ENCODE measurements at places on chromosomes 3 and 15.
A peak's percentile ranks its signal among the peaks of the same experiment; 100 is the strongest.

DNA sequence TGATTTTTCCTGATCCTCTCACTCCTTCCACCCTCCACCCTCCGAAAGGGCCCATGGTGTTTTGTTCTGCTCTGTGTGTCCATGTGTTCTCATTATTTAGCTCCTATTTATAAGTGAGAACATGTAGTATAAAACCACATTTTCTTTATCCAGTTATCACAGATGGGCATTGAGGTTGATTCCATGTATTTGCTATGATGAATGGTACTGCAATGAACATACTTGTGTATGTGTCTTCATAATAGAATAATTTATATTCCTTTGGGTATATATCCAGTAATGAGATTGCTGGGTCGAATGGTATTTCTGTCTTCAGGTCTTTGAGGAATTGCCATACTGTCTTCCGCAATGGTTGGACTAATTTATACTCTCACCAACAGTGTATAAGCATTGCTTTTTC is 126.0 kb downstream of the IMPG2 start:
- no peak for DNase-seq

DNA sequence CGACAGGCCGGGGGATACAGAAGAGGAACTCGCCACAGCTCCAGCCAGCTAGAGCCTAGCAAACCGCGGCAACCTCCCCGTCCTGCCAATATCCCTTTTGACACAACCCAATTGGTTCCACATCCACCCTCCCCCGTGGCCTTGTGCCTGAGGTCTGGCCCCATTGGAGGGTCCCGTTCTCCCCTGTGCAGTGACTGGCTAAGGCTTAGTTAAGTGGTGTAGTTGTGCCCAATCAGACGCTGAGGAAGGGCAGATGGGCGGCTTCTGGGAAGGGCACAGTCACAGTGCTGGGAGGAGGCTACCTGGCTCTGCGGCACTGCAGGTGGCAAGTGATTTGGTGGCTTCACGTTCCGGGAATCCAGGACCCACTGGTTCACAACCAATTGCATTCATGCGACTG is 78.6 kb downstream of the SNRK start:
- no peak for DNase-seq

DNA sequence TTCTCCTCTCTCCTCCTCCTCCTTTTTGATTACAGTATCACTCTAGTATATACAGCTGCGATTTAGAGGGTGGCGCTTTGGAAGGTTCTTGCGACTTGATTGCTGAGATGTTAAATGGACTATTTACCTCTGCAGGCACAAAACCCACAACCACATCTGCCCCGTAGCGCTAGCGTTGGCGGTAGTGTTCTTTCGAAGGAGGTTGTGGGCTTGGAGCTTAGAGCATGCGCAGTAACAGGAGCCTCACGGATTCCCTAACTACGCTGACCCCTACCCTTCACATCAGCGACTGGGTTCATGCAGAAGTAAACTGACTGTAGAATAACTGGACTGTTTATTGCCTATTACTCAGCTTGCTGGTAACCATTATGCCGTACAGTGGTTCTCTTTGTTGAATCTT is 58.0 kb downstream of the CGGBP1 start:
- DNase-seq, result peak; percentile 3

DNA sequence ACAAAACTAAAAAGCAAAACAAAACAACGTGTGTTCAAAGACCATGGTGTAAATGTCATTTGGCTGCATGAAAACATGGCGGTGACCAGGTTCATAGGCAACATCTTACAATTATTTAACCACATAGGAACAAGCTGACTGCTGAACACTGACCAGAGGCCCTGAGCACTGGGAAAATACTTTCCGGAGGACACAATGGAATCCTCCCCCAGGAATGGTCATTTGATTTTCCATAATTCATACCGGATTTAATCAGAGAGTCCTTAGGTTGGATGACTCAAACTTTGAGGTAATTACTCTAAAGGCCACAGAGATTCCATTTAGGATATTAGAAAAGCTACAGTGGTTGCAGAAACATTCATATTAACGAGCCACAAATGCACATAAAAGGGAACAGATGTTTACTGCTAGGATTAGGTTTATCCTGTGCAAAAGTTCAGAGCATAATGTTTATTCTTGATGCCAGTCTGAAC is 254.7 kb downstream of the NR1D2 start:
- DNase-seq, result no peak

GRCh38 chr3:8914491-8914890 is 48.8 kb downstream of the RAD18 start:
- DNase-seq, result no peak

- DNase-seq, result no peak
These were observed 50.4 kb upstream of the TBC1D21 start for GRCh38 chr15:73822998-73823397.

Data from inflammatory macrophage (primary cell).